AG09309 (cell line): ENCODE measurements at places on chromosomes 5 and 9.

- DNase-seq = no peak
Measured at GRCh38 chr9:137722481-137722880, 103.7 kb downstream of the EHMT1 start.

DNA sequence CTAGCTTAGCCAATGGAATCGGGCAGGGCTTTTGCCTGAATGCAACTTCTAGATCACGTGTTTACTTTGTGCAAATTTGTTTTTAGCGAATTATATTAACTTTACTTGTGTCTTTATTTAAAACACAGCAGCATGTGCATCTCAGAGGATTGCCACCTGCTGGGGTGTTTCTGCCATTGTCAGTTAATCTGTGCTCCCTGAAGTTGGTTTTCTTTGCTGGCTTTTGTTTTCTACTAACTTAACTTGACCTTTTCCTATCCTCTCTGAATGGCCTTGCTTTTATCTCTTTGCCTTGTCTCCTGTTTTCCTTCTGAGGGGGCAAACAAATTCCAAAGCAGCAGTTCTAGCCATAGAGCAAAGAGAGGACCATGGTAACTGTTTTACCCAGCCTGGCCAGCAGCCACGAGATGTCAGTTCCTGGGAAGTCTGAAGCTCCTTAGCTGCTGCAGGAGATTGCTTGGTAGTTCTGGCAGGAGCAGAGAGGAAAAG lies 67.6 kb downstream of the ARHGEF28 start:
- DNase-seq = no peak

DNA sequence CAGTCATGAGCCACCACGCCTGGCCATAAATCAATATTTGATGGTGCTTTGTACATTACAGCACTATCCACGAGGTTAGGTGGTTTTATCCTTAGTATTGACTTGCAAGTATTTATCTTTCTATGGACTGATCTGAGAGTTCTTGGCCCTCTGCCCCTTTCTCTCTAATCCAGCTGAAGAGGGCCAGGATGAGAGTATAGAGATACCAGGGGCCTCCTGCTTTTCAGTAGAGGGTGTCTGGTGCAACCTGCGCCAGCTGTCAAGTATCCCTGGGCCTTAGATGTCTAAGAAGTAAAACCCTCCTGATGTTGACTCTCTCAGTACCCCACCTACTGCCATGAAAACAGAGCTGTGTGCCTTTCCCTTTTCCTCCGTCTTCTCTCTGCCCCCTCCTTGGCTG lies 153.4 kb downstream of the SLIT3 start:
- no peak for DNase-seq

GRCh38 chr5:81161012-81161601 lies 72.0 kb upstream of the CKMT2 start:
- DNase-seq = no peak

DNA sequence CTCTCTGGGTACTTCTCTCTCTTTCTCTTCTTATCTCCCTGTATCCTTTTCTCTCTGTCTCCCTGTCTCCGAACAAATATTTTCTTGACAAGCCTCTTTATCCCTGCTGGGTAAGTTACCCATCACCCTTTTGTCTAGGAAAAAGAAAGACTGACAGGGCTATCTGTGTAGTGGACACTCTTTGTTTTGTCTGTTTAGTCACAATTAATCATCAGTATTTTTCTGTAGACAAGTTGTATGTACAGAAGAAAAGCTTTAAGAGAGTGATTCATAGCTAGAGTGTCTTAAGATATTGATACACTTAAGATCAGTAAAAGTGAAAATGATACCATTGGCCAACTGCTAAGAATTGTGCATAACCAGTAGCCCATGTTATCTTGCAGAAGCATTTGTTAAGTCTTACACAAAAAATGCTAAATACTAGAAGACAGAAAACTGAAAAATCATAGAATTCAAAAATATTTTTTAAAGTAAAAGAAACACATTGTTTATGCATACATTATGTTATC lies 1043.8 kb upstream of the EDIL3 start:
- no peak for DNase-seq
